ENCODE measurements at places on chromosomes 5 and 9. TPM values are rescaled to one million over a fixed set of nuclear protein-coding genes. Genes with fewer than 3 reads are reported as not detected.

TARS1 gene
- polyA plus RNA-seq, result 145 TPM

OR1L1 gene
- not detected for polyA plus RNA-seq

CCDC183 gene
- polyA plus RNA-seq, result 5.5 TPM

STK32A gene
- polyA plus RNA-seq, result 23.9 TPM

FOXD4 gene
- polyA plus RNA-seq, result 0.62 TPM

FEM1C gene
- polyA plus RNA-seq, result 24.6 TPM

FBXL17 gene
- 32.5 TPM for polyA plus RNA-seq

Measured in left kidney (tissue), 8 donors.